ENCODE measurements at places on chromosomes 2 and 18.
A peak's percentile ranks its signal among the peaks of the same experiment; 100 is the strongest.

GRCh38 chr2:196244516-196244915 is 73.1 kb upstream of the STK17B start:
- no peak for DNase-seq

DNA sequence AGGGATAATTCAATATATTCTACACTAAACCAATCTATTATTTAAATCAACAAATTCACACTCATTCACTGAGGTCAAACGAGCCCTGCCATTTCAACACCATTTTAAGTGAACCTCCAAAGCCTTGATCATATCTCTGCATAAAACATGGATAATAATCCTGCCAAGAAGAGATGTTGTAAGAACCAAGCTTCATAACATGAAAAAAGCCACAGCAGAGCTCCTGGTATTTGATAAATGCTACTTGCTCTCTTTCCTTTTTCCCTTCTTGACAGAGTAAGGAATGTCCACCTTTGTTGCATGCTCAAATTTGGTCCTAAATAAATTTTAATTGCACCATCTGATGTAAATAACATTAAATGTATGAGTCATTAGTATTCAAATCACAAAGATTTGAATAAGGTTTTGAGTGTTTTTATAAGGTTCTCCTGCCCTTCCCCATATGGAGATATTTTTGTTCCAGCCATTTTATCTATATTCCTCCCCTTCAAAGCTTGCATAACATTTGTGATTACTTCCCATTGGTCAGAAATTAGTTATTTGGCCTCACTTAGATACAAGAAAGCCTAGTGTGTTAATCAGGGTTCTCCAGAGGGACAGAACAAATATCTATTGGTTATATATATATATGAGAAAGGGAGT is 318.8 kb downstream of the RND3 start:
- peak; percentile 62 for DNase-seq

DNA sequence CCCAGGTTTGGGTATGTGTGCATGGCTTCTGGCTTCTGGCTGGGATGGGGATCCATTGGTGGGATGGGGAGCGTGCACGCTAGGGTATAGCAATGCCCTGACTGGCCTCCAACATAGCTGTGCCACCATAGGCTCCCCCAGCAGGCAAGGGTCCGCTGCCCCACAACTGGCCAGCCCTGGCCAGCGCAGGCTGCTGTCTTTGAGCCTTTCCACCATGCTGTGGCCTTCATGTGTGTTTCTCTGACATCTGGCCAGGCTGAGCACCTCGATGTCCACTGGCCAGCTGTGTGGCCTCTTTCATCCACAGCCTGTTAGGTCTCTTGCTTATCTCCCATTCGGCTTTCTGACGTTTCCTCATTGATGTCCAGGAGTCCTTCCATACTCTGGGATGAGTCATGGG is 231.3 kb downstream of the NDUFA10 start:
- DNase-seq: no peak

- peak; percentile 48 for DNase-seq
Observed at GRCh38 chr18:8424917-8425725, 184.1 kb upstream of the RAB12 start.

GRCh38 chr2:151325581-151326095 is 31.8 kb upstream of the TNFAIP6 start:
- DNase-seq: no peak

GRCh38 chr2:99928470-99929053 is 213.8 kb downstream of the AFF3 start:
- DNase-seq: no peak

DNA sequence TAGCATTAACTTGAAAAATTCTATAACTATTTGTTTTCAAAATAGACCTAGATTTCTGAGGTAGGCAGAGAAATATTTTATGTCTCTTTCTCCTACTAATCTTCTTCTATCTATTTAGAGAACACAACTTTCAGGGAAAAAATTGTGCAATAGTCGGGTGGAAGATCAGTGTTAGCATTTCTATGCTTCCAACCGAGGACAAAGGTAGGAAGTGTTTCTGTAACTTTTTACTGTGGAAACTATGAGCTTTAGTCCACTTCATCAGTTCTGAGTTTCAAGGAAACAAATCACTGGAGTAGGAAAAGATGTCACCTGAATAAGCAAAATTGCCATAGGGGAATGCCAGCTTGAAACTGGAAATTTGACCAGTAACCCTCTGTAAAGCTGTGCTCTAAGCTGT is 207.7 kb upstream of the CTAGE1 start:
- DNase-seq: no peak

- DNase-seq: no peak
Observed at GRCh38 chr2:180494286-180494685, 486.1 kb upstream of the UBE2E3 start.

DNA sequence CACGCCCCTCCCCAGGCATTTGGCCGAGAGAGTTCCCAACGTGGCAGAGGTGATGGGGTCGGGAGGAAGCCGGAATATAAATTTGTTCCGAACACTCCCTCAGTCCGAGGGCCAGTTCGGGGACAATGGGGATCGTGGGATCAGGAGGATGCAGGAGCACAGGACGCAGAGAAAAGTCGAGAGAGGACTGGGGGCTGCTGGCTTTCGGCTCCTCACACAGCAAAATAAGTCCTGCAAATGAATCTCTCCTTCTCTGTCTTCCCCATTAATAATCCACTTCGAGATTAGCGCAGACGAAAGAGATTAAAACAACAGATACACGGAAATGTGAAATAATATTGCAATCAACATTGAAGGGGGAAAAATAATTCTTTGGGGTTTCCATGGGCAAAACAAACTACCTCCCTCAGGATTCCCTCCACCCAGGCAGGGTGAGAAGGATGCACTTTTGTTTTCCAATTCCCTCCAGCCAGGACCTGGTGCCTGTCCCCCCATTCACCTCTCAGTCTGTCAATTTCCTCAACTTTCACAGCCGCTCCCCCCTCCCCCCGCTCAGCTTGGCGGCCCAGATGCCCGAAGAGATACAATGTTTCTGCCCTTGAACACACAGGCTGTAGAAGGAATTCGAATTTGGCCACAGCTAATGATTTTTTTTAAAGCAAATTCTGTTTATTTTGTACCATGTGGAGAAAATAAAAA is 3.1 kb upstream of the ZEB2 start:
- DNase-seq: no peak

DNA sequence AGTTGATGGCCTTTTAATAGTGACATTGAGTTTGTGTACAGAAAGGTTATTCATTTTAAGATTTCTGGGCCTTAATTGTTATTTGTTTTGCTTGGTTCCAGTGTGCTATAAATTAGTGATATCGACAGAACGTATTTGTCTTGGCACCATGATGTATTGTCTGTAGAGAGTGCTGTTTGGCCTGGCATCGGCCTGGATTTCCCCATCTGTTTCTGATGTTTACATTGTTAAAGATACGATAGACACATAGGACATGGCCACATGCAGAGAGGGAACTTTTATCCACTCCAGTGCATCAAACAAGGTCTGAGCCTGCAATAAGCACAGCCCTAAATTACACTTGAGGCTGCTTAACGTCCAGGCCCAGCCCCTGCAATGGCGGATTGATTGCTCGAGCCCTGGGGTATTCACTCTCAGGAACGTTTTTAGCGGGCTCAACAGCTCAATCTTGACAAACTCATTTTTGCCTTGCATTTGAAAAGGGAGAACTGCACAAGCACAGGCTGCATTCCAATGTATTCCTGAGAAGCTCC is 144.7 kb downstream of the SLC4A3 start:
- no peak for DNase-seq

GRCh38 chr2:226795281-226796011 is 4.2 kb downstream of the IRS1 start:
- DNase-seq: peak; percentile 47

GRCh38 chr2:19900931-19901441 is 797 bp downstream of the TTC32 start:
- peak; percentile 44 for DNase-seq

- DNase-seq: no peak
Observed at GRCh38 chr2:232615339-232615738, 18.1 kb upstream of the EFHD1 start.

DNA sequence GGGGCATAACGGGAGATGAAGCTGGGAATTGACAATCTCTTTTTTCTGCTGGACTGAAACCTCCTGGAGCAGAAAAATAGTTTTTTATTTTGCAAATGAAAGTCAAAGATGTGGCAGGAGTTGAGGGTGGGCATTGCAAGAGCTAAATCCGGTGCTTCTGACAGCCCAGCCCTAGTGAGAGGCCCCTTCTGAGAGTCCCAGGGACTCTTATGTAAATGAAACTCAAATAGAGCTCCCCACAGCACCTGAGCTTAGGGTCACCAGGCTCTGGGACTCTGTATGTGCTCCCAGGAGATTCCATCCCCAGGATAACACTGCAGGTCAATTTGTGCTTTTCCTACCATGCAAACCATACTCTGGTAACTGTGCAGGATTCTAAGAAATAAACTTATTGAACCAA is 192.8 kb downstream of the ANKRD30B start:
- no peak for DNase-seq

DNA sequence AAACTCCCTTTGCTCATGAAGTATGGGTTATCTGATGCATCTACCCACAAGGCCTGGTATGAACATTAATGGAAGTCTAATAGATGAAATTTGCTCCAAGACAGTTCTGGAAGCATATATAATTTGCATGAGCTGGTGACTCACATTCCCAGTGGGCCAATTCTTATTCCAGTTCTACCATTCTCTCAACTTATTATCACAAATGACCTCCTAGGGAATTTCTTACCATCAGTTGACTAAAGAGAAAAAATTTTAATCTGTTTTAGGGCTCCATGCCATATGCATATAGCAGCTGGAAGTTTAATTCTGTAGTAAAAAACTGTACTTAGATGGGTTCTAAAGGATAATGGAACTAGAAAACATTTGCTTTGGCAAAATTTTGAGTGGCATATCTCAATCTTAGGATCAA is 165.2 kb upstream of the COL3A1 start:
- DNase-seq: peak; percentile 83

- DNase-seq: no peak
Observed at GRCh38 chr18:37654731-37655369, 89.3 kb upstream of the CELF4 start.

DNA sequence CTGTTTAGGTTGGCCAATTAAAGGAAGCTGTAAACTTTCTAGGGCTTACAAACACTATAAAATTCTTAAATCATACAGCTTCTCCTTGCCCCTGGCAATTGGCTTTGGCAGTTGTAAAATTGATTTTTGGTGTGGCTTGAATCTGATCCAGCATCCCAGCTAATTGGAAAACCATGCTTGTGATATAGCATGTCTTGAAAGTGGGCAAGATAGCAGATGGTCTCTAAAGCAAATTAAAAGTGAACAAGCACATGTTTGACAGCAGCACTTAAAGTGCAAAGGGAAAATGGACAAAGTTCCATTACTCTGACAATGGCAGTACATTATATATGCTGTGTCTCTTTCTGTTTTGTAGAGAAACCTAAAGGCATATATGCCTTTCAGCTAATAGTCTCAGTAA is 302.9 kb upstream of the NXPH2 start:
- no peak for DNase-seq

DNA sequence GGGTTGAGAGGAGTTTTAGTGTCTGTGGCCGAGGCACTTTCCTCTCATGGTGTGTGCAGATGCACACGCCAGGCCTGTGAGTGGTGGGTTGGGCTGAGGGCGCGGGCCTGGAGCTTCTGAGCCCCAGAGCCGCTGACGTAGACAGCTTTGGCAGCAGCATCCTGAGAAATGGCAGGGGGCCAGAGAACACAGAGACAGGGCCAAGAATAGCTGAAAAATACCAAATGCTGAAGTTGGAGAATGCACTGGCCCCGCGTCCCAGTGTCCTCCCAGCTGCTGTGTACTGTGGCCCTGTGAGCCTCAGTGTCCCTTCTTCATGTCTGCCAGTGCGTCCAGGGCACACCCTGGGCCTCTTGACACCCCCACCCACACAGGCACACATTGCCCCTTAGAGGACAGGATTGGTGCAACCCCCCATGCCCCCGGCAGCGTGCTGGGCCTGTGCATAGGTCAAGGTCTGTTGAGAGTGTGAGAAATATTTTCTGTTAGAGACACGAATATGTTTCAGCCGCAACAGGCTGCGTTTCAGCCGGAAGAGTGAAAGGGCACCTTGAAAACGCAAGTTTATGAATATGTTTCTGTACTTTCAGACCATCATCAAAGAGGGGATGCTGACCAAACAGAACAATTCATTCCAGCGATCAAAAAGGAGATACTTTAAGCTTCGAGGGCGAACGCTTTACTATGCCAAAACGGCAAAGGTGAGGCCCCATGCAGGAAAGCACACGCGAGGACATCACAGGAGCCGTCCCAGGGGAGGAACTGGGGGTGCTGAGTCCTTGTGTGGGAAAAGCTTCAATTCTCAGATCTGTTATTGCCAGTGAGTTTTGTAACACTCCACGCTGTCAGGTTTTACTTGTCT is 33.6 kb downstream of the DGKD start:
- peak; percentile 97 for DNase-seq

DNA sequence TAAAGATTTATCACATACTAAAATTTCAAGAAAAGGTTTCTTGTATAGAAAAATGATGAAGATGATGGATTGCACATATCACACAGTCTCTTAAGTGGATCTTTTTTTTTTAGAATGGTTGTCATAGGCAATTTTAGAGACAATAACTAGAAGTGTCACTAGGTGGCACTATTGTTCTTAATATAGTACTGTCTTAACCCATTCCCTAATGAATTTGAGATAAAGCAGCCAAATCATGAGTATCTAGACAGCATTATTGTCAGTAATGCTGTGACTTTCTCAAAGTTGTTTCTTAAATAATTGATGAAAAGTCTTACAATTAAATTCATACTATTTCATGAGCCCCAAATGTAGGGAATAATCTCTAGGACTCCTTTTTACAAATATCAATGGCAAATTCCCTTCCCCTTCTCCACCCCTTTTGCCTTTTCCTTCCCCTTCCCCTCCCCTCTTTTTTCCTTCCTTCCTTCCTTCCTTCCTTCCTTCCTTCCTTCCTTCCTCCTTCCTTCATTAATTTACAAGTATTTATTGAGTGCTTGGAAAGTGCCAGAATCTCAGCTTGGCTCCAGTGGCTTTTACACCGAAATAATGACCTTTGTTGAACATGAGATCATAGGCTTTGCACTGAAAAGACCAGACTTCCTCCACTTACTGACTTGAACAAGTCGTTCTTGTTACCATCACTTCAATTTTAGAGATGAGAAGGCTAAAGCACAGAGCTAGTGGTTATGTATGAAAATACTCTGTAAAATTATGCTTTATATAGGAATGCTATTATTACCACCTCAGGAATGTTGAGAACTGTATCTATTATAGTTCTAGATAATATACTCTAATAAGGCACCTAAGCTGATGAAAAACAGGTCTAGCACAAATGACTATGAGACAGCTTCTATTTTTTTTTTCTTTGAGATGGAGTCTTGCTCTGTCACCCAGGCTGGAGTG is 19.8 kb downstream of the MYL12B start:
- peak; percentile 91 for DNase-seq

Data from cardiac fibroblast (primary cell).